ENCODE measurements at places on chromosomes 6 and 20.

GRCh38 chr6:125818772-125819260 lies 28.1 kb downstream of the NCOA7 start:
- no peak for DNase-seq

GRCh38 chr6:149716181-149716963 lies 1.5 kb downstream of the LATS1 start:
- peak; percentile 12 for DNase-seq

GRCh38 chr20:23163562-23163961 lies 77.4 kb upstream of the CD93 start:
- no peak for DNase-seq

DNA sequence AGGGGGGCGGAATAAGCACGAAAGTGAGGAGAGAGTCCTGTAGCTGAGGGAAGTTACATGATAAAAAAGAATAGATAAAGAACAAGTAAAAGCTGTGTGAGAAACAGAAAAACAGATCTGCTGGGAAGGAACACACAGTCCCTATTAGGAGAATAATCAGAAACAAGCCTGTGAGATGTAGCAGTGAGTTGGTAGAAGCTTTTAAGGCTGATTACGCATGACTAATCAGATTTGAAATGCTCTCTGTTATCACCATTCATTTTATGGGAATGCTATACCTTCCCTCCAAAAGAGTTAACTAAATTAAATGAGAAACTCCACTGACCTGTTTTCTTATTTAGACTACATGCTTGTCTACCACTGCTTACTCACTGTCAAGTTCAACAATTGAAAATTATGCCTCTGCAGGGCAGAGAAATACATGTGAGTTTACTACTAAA lies 15.8 kb downstream of the REPS1 start:
- DNase-seq = no peak

DNA sequence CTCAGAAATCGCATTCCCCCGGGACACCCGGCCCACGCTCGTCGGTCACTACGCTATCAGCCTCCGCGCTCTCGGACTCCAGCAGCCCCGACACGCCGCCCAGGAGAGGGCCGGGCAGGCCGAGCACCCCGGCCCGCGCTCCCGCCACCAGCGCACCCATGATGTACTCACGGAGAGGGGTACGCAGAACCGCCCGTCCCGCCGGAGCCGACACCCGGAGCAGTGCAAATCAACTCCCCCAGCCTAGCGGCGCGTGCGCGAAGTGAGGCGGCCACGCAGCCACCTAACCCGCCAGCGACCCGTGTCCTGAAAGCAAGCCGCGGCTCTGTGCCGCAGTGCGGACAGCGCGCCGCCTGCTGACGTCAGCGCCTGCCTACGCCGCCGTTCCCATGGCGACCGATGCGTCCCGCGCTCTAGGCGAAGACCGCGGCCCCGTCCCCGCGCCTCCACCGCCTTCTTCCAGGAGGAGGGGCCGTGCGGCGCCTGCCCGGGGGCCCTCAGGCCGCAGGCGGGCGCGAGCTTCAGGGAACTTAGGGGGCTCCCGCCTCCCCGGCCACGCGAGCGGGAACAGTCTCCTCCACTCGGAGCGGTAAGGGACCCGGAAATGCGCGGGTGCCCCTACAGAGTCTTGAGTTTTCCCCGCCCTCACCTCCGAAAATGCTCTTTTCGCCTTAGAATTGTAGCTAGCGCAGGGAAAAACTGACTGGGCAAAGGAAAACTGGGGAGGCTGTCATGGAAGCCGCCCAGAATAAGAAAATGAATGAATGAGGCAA lies at the start of gene AHI1:
TSS of gene AHI1 (minus strand) at position 329 of the 773 bp plus-strand sequence. CDS start 5,503 bp downstream, outside the sequence.
- DNase-seq = peak; percentile 86

GRCh38 chr20:35040646-35041045 lies 52.0 kb downstream of the TRPC4AP start:
- no peak for DNase-seq

GRCh38 chr6:23620911-23621401 lies 505.1 kb upstream of the NRSN1 start:
- no peak for DNase-seq

GRCh38 chr6:120646101-120646500 lies 688.2 kb downstream of the TBC1D32 start:
- no peak for DNase-seq

- no peak for DNase-seq
These were observed 188.6 kb upstream of the NT5E start for GRCh38 chr6:85261271-85261670.

DNA sequence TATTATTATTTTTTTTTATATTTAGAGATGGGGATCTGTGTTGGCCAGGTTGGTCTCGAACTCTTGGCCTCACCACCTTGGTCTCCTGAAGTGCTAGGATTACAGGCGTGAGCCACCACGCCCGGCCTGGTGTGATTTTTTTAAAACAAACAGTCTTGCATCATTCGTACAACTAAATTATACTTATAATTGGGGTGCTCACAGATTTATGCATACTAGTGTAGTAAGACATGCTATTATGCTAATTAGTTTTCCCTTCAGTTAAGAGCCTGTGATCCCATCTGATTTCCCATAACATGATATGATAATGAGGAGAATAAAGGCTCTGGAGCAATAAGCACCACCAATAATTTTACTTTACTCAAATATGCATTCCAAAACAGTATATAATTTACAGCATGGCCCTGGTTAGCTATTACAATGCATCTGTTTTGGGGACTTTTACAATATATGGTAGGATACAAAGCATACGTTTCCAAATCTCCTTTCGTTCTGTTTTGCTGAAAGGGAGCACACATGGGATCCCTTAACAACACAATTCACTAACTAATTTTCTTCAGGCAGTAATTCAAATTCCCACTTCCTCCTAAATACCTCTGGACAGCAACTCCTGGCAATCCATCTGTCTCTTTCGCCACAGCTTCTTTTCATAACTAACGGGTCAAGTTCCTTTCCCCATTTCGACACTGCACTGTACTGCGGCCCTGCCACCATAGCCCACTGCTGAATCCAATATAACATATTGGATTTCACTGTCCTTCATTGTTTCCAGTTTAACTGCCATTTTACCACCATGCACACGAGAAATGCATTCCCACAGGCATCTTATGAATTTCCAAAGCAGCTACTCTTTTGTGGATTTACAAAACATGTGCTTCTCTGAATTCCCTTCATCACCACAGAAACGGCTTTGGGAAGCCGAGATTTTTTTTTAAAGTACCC lies 1.7 kb downstream of the NUDT3 start:
- DNase-seq = no peak

- DNase-seq = no peak
These were observed 60.0 kb upstream of the PBOV1 start for GRCh38 chr6:138278326-138278725.

DNA sequence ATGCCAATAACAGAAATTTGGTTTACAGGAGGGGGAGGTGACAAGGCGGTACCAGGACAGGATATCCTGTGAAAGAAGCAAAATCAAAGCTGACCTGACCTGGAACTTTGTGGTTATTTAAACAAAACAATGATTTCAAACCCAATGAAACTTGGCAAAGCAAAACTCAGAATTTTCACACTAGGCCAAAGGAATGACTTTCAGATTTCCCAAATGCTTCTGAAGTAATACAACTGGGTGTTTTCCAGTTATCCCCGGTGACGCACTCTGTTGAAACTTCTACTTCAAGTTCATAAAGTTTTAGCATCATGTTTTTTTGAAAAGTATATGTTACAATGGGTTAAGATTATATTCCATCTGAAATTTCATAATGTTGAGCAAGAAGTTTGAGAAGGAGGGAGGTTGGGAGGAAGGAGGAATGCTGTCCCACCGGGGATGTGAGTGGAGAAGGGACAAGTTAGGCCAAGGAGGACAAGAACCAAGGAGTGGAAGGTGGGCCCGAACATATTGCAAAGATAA lies 78.1 kb upstream of the TRAF3IP2 start:
- no peak for DNase-seq

GRCh38 chr6:63734923-63735322 lies 99.3 kb downstream of the PHF3 start:
- DNase-seq = no peak

GRCh38 chr6:78909391-78909790 lies 42.0 kb downstream of the IRAK1BP1 start:
- DNase-seq = no peak

- peak; percentile 84 for DNase-seq
These were observed at the start of gene ABRACL for GRCh38 chr6:139028658-139029469. Gene ABRACL, plus strand, starts transcription at chr6:139028745. Its CDS starts 5,416 bp downstream, at chr6:139034161.

- no peak for DNase-seq
These were observed 534.2 kb downstream of the HACE1 start for GRCh38 chr6:104325341-104326172.

GRCh38 chr6:63923139-63923739 lies 287.6 kb downstream of the PHF3 start:
- no peak for DNase-seq

GRCh38 chr20:4076671-4077070 lies 61.3 kb upstream of the RNF24 start:
- no peak for DNase-seq

DNA sequence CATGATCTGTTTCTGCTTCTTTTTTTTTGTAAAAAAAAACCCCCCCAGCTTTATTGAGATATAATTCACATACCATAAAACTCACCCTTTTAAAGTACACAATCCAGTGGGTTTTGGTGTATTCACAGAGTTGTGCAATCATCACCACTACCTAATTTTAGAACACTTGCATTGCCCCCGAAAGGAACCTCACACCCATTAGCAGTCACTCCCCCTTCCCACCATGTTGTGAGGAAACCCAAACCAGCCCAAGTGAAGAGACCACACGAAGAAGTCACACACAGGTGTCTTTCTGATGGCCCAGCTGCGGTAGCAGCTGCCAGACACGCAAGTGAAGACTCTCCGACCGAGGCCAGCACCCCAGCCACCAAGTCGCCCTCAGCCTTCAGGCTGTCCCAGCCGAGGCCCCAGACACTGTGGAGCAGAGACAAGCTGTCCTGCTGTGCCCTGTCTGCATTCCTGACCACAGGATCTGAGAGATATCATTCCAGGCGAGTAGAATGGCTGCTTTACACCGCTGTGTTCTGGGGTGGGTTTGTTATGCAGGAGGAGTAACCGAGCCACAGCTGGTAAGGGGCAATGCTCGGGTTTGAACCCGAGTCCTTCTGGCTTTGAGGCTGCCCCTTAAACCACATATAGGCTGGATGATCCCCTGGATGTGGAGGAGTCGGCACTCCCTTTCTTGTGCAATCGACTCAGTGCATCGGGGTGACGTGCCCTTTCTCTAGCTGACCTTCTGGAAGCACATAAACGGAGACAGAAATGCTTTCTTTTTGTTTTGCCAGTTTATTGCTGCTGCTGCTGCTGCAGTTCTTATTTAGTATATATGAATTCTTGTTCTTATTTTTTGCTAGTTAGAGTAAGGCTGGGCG lies 59.1 kb upstream of the PTPN1 start:
- peak; percentile 43 for DNase-seq

DNA sequence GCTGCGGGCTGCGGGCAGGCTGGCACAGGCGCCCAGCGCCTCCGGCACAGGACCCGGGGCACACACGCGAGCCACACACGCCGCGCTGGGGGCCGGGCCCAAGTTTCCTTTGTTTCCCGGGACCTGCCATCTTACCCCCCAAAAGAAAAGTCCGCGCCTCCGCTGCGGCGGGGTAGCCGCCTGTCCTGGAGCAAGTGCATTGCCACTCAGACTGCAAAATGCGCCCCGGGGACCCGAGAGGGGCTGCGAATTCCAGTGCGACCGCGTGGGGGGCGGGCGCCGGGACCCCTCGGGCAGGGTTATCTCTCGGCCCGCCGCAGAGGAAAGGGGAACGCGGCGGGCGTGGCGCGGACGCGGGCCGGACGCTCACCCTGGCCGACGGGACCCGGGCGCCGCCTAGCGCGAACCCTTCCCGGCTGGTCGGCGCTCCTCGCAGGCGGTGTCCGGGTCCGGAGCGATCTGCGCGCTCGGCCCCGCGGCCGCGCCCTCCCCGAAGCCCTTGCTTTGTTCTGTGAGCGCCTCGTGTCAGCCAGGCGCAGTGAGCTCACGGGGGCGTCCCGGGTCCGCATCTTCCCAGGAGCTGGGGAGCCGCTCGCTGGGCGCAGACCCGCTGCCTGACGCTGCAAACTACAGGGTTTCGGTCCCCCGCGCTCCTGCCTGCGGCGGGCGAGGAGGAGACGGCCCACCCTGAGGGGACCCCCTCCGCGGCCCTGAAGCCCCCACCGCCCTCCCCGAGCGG lies 639 bp upstream of the CD24 start:
- no peak for DNase-seq

DNA sequence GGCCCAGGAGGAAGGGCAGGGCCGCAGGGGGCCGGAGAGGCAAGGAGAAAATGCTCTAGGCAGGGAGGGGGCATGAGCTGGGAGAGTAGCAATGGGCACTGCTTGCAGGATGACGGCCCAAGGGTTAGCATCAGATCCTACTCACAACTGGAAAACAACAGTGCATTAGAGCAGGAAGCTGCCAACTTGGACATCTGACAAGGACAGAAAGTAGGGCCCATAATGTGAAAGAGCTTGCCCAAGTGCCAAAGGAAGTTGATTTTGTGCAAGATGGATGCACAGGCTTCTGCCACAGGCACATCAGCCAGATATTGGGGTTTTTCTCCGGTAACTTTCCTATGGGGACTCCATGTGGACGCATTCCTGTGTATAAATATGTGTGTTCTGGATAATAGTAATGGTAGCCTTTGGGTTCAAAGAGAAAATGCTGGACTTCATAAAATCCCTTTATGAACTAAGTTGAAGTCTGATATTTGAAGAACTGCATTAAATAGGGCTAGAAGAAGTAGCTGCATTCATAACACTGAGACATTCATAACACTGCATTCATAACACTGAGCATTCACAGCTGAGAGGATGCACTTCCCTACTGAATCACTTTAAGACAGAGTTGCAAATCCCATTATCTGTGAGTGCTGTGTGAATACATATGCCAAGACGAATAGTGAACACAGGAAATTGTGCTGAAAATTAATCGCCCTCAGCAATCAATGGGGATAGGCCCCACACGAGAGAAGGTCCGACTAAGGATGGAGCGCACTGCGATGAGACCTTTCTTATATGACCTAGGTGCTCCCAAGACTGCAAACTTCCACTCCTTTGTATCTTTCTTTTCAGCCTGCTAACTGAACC lies 235.6 kb upstream of the PRDM1 start:
- no peak for DNase-seq

GRCh38 chr6:163883984-163884383 lies 469.5 kb downstream of the QKI start:
- no peak for DNase-seq

DNA sequence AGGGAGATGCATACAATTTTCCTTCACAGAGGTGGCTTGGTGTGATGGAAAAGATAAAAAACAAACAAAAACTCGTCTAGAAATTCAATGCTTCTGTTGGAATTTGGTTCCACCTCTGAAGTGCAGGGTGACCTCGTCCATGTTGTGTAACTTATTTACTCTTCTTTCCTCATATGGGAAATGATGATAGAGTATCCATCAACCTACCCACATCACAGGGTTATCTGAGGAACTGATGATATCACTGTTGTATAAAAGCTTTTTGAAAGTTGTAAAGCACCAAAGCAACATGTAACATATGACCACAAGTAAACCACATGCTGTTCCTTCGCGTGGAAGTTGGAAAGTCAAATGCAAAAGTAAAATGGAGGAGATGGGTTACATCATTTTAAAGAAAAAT lies 212.0 kb upstream of the SGK1 start:
- no peak for DNase-seq

DNA sequence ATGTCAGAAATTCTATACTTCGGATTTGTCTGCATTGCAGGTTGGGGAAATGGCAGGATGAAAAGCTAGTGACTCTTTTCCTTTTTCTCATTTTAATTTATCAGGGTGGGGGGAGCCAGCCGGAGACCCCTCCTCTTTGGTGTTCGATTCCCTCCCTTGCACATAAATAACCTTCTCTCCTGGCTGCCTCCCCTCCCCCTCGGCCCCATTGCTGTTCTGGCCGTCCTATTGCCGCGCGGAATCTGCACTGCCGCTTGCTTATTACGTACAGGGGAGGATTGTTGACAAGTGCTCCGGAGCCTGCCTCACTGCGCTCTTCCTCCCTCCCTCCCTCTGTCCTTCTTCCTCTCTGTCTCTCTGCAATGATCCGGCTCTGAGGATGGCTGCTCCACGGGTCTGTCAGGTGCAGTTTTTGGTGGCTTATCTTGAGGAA lies 154.7 kb downstream of the JARID2 start:
- DNase-seq = peak; percentile 50

All from CD4-positive, alpha-beta T cell (primary cell).